ENCODE measurements at places on chromosomes 3 and 15.

DNA sequence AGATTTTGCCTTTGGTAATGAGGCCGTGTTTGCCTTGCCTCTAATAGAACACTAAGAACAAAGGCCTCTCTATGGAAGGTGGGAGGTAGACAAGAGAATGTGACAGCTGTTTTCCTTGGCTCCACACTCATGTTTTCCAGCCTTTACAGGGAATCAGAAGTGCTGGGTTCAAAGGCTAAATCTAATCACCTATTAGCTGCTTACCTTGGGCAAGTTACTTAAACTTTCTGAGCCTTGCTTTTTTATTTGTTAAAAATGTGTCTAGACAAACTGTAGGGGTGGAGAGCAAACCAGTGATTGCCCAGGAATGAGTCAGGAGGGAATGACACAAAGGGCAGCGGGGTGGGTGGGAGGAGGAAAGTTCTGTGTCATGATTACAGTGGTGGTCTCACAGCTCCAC is 179.0 kb downstream of the P3H2 start:
- DNase-seq, result no peak

DNA sequence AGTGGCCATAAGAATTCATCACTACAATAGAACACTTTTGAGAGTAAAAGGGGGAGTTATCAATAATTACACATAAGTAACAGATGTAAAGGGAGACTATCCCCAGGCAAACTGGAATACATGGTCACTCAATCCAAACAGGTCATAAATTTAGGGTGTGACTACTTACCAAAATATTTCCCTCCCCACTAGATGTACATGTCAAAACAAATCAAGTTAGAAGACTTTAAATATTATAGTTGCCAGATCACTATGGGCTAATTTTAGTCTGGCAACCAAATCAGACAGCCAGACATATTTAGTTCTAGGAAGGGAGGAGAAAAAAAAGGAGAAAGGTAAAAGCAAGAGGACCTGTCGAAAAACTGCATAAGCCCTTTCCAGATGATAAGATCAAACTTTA is 23.1 kb downstream of the SLC24A5 start:
- DNase-seq, result no peak

GRCh38 chr3:21330293-21330692 is 420.7 kb downstream of the ZNF385D start:
- DNase-seq, result no peak

DNA sequence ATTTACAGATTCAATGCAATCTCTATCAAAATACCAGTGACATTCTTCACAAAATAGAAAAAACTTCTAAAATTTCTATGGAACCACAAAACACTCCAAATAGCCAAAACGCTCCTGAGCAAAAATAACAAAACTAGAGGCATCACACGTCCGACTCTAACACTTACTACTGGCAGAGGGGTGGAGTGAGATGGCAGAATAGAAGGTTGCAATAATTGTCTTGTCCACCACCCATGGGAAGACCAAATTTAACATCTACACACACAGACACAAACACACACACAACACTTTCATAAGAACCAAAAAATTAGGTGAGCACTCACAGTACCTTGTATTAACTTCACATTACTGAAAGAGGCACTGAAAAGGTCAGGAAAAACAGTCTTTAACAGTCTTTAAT is 21.3 kb upstream of the KPNA4 start:
- DNase-seq, result no peak

DNA sequence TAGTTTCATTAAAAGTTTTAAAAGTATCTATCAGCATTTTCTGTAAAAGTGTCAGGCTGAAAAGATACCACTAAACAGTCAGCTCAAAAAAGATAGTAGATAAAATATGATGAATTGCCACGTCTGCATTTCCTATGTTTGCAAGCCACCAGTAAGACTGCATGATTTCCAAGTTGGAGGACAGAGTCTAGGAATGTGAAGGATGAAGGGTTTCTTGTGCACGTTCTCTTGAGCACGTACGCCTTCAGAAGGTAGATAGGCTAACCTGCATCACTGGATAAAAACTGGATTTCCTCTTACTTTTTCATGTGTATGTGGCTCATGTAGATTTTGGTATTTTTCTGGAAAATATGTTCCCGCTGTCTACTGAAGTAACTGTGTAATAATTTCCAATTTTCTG is 9.9 kb upstream of the SEMA6D start:
- DNase-seq, result no peak

DNA sequence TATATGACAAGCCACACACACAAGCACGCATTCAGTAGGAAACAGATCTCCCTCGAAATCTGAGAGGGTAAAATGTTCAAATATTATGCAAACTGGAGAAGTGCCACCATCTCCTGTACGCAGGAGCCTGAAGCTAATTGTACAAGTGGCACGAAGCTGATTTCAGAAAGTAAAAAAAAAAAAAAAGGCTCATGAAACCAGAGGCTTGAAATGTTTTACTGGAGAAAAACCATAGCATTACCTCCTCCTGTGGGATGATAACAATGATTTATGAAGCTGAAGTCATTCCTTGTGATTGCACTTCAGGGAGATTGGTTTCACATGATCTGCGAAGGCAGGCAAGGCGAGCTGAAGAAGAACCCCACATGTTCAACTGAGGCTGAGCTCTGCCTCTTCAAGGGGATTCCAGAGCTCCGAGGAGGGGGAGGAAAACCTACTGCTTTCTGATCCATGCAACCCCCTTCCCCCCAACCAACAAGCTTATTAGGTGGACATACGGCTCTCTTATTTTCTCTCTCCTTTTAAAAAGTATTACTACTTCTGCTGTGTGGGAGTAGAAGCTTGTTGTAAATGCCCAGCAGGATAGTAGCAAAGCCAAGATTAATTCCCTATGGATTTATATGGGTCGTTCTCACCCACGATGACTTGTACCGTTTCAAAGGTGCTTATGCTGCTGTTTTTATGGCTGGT is 101.1 kb downstream of the GREM1 start:
- no peak for DNase-seq

GRCh38 chr3:184459355-184459754 is 79.5 kb downstream of the CHRD start:
- DNase-seq, result no peak

- DNase-seq, result no peak
Measured at GRCh38 chr3:61035573-61035972, 215.7 kb downstream of the FHIT start.

- DNase-seq, result no peak
Measured at GRCh38 chr3:85148036-85148435, 189.2 kb downstream of the CADM2 start.

DNA sequence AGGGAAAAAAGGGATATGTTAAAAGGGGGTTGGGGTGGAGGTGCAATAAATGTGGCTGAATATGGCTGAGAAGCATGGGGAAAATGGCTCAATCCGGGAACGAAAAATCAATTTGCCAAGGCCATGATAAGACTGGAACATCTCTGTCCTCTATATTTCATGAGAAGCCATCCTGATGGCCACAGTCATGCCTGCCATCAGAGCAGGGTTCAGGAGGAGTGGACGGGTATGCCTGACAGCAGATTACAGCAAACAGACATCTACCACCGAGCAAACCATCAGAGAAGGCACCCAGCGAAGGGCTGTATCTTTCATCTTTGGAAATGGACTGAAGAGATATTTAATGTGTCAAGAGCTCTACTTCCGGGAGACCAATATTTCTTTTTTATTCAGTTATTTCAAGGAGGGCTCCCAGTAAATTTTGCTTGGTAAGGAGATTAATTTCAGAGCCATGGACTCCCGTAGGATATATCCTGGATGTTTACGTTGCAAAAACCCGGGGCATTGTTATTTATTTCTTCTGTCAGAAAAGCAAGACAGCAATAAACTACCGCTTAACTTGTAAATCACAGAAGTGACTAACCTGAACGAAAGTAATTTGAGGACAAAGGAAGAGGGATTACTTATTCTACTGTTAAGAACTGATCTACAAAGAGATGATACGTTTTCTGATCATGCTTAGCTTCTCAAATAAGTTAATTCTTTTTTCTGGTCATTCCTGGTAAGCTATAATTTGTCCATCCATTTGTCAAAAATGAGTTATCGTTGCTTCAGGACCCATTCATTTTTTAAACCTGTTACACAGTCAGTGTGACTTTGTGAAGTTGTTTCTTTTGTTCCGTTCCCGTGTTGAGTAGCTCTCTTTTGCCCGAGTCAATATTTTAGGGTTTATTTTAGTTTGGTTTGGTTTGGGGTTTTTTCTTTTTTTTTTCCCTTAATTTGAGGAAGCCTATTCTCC is 80.6 kb upstream of the CHD2 start:
- no peak for DNase-seq

- DNase-seq, result no peak
Measured at GRCh38 chr3:134860141-134860540, 65.1 kb downstream of the EPHB1 start.

- no peak for DNase-seq
Measured at GRCh38 chr15:62306851-62307504, 141.9 kb upstream of the C2CD4B start.

DNA sequence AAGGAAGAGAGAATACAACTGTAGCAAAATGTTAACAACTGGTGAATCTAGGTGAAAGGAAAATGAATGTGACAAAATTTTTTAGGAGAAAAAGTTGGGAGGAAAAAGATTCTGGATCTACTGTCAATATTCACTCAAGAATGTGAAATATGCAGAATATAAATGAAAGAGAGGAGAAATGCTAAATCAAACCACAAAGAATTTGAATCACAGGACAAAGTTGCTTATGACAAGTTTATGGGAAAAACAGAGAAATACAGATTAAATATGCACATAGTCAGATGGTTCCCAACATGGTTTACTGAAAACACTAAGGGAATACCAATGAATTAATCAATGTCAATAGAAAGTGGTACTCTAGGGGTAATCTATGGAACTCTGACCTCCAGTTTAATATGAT is 27.6 kb downstream of the C3orf33 start:
- no peak for DNase-seq

GRCh38 chr3:52150860-52151259 is 3.4 kb downstream of the POC1A start:
- DNase-seq, result no peak

DNA sequence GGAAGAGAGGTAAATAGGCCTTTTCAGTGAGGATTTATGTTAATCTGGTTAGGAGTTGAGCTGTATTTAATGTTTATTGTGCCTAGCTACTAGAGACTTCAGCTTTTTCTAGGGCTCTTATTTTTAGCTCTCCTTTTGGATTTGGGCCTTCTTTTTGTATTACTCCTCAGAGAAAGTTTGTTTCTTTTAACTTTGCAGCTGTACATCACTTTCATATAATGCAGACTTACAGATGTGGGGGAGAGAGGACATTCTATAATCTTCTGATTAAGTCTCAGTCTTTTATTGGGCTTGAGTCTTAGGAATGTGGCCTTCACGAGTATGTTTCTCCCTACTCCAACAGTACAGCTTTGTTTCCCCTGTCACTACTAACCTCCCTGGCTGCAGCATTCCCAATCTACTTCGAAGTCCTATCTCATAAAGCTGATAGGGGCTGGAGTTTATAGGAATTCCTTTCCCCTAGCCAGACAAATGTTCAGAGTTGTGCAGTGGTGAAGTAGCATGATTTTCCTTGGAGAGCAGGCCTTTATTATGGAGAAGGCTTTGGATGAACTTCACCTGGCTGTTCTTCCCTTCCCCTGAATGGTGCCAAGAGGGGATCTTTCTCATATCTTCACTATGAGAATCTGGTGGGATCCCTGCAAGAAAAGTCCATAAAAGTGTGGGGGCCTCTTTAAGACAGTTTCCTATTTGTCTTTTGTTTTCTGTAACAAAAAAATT is 82.2 kb upstream of the CBLB start:
- no peak for DNase-seq

DNA sequence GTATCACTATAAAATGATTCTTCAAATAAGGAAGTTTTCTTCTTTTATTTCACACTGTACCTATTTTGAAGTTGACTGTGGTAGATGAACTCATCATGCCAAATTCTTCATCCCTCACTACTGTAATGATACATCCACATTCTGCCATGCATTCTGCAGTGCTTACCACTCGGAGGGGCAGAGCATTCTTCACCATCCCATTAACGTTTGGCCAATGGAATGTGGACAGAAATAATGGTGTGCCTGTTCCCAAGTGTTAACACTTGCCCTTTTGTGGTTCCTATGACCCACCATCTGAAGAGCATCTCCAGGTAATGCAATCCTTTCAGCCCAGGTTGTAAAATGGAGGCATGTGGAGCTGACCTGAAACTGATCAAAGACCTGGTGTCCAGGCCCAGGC is 18.6 kb downstream of the GOLIM4 start:
- DNase-seq, result no peak

GRCh38 chr3:78728406-78729145 is 1039.2 kb downstream of the ROBO1 start:
- no peak for DNase-seq

GRCh38 chr3:155853214-155854140 is 750 bp downstream of the SLC33A1 start:
- peak; percentile 73 for DNase-seq

DNA sequence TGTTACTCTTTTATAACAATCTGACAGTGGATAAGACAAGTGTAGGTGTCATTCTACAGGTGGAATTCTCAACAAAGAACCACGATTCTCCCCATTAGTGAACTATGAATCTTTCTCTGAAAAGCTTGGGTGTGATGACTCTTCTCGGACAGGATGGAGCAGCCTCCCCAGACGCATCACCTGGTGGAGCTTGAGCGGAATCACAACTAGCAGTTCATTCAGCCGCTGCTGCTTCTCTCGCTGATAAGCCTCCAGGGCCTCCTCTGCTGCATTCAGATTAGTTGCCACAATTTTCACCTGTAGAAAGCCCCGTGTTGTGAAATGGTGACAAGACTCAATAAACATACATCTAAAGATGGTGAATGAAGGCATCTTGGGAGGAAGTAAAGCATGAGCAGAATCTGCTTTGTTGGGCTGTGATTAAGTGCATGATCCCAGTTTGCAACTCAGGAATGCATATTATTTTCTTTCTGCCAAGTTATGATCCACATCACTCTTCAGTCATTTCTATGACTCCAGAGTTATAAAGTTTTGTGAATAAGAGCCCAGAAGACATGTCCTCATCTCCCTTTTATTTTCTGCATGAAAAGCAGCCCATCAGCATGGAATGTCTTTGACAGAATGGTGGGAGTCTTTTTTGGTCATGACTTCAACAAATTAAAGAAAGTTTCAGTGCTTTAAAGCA is 93.6 kb downstream of the BOC start:
- DNase-seq, result no peak

GRCh38 chr3:156812521-156813335 is 13.4 kb upstream of the LEKR1 start:
- DNase-seq, result no peak

GRCh38 chr3:141294301-141294700 is 62.7 kb downstream of the PXYLP1 start:
- DNase-seq, result no peak

- DNase-seq, result no peak
Measured at GRCh38 chr3:66402596-66403290, 98.1 kb downstream of the LRIG1 start.

- peak; percentile 59 for DNase-seq
Measured at GRCh38 chr3:155382396-155383042, 89.0 kb upstream of the STRIT1 start.

GRCh38 chr3:41751597-41751996 is 210.3 kb downstream of the ULK4 start:
- DNase-seq, result no peak

GRCh38 chr3:127759826-127760225 is 62.5 kb downstream of the MGLL start:
- no peak for DNase-seq

GRCh38 chr3:128573160-128573559 is 77.5 kb downstream of the RPN1 start:
- DNase-seq, result no peak

Measured in activated CD8-positive, alpha-beta memory T cell treated with anti-CD3 and anti-CD28 coated beads, Interleukin-2, amount 50 U/mL, for 48 hours (primary cell).